Frontal cortex (tissue), 4 donors: ENCODE measurements at places on chromosomes 3 and 15. TPM values are rescaled to one million over a fixed set of nuclear protein-coding genes. Genes with fewer than 3 reads are reported as not detected.

DNA sequence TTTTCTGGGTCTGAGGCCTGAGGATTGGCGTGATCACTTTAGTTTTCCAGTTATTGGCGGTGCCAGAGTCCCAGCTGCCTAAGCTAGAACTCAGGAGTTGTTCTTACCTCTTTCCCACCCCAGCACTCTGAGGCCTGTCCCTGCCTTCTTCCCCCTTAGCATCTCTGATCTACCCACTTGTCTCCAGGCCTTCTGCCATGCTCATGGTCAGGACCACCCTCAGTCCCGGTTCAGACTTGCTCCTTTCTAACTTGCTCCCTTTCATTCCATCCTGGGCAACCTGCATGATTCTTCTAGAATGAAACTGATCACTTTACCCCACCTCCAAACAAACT lies 15.7 kb downstream of the ACOX2 start:
- DNase-seq: no peak

GRCh38 chr3:126146525-126147146 lies 33.8 kb downstream of the ALDH1L1 start:
- DNase-seq: no peak

DNA sequence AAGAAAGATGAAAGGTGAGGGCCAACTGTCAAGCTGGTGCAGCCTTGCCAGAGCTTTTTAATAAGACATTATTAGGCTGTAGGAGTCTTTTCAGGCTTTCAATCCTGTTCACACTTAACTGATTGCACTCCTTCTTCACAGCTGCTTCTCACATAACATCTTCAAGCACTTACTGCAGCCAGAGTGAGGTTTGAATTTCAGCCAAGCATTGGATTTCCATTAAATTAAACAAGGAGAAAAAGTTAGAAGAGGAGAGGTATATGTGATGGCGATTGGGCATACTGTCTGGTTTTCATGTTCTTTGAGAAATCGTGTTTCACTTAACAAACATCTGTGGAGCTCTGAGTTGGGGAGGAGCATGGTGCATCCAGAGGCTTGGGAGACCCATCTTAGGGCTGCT lies 392.8 kb upstream of the LRRC3B start:
- DNase-seq: no peak

DNA sequence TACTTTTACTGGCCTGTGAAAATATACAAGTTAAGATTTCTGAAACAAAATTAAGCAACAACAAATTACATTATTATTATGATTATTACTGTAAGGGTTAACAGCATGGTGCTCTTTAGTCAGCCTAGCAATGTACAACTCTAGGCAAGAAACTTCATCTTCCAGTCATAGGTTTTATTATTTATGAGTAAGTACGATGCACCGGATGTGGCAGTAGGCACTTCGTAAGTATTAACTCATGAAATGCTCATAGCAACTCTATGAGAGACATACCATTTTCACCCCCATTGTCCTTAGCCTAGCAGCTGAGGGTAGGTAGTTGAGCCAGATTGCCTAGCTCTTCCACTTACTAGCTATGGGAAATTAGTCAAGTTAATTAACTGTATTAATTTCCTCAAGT lies 68.0 kb upstream of the PTPRG start:
- DNase-seq: no peak

- no peak for DNase-seq
Measured at GRCh38 chr3:187507266-187507665, 139.1 kb downstream of the RTP4 start.

GRCh38 chr3:31064021-31064420 lies 169.6 kb upstream of the GADL1 start:
- no peak for DNase-seq

DNA sequence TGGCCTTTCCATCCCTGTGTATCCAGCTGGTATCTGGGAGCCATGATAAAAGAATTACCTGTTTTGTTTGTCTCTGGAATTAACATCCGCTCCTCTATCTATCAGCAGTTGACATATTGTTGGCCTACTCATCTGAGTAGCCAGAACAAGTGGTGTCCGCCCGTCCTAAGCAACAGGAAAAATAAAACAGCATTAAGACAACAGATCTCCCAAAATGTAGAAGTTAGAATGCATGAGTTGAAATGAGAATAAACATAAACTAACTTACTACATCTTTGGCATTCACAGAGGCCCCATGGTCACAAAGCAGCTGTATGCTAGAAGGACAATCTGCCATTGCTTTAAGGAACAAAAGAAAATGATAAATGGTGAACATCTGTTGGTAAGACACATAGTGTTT lies 75.9 kb downstream of the UACA start:
- DNase-seq: no peak

CCR9 gene
- 0.41 TPM for total RNA-seq

JMJD7 gene
- total RNA-seq: 0.82 TPM

ERICH6 gene
- total RNA-seq: under 0.01 TPM

CDHR4 gene
- total RNA-seq: not detected

ACTRT3 gene
- 3.3 TPM for total RNA-seq

TXNRD3 gene
- total RNA-seq: 19.2 TPM
